ENCODE measurements at places on chromosomes 1 and 21.
A peak's percentile ranks its signal among the peaks of the same experiment; 100 is the strongest.

DNA sequence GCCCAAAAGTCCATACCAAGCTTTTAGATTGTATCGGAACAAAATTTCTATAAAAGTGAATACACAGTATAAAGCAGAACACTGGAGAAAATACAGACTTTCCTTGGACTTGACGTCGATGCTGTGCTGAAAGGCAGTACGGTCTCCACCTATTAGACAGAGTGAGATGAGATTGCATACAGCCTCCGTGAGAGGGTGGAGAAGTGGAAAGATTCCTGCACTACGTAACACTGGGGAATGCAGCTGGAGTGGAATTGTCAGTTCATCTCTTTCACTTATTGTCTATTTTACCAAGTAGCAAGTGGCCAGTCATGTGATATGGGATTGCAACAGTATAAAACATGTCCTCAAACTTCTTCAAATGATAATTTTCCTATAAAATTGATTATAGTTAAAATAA, 209.5 kb downstream of the ZP4 start:
- DNase-seq: no peak

DNA sequence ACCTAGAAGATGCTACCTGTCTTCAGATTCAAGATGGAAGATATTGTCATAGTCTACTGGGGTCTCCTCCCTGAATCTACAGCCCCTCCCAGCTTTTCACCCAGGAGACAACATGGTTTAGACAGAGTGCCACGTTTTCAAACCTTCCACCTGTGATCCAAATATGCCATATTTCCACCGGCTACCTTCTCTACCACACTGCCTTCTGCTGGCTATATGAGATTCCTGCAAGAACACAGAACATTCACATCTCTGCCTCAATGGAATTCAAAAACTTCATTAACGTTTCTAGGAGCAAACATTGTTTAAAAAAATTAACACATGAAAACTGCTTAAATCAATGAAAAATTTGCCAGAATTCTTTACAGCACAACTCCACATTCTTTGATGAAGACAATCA, 12.9 kb upstream of the LELP1 start:
- DNase-seq: no peak

- DNase-seq: no peak
Measured at GRCh38 chr1:179021873-179022272, 3.8 kb upstream of the FAM20B start.

GRCh38 chr1:56590520-56591011, 11.2 kb upstream of the PLPP3 start:
- no peak for DNase-seq

- DNase-seq: no peak
Measured at GRCh38 chr1:109904105-109904817, 6.4 kb upstream of the CSF1 start.

- no peak for DNase-seq
Measured at GRCh38 chr21:46320331-46320801, 3.3 kb downstream of the C21orf58 start.

- no peak for DNase-seq
Measured at GRCh38 chr1:89633800-89634625, 1.1 kb downstream of the LRRC8C start.

- DNase-seq: peak; percentile 23
Measured at GRCh38 chr1:117051224-117052064, 8.7 kb upstream of the TTF2 start.

DNA sequence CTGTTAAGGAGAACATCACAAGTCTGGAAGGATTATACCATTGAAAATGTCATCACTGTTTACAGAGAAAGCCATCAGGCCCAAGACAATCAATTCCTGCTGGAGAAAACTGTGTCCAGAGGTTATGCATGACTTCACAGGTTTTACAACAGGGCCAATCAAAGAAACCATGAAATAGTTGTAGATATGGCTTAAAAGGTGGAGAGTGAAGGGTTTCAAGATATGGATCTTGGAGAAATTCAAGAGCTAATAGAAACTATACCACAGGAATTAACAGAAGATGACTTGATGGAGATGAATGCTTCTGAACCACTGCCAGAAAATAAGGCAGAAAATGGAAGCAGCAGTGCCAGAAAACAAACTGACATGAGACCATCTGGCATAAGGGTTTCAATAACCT, 30.2 kb downstream of the USP1 start:
- DNase-seq: no peak

DNA sequence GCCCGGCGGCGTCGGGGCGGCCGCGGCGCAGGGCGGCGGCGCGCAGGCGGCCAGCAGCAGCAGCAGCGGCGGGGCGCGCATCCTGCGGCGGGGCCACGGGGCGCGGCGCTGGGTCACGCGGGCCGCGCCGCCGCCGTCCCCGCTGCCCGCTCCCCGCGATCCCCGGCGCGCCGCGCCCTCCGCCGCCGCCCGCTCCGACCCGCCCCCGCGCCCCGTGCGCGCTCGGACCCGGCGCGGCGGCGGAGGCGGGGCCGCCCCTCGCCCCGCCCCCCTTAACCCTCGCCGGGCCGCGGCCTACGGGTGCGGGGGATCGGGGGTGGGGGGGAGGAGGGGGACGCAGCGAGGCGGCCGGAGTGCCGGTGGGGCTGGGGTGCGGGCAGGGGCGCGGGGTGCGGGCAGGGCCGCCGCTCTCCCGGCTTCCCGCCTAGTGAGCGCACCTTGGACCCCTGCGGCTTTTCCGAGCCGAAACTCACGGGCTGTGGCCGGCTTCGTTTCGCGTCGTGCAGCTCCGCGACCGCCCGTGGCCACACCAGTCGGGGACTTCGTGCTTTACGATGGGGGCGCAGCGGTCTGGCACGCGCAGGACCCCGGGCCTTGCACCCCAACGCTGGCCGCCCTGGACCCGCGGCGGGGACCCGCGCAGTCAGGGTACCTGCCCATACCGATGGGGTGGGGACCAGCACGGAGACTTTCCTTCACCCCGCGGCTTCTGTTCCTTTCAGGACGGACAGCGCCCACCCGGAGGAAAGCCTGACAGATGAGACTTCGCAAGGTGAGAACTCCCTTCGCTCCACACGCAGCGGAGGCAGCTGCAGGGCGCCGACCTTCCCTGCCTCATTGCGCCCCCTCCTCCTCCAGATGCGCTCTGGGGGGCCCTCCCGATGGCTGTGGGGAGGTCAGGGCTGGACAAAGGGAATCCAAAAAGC, at the start of gene FNDC10:
Gene FNDC10 (minus strand): TSS at position 201 of the 926 bp plus-strand sequence. CDS start 120 bp downstream, at position 81.
- DNase-seq: no peak

- DNase-seq: no peak
Measured at GRCh38 chr1:44433209-44433608, 28.2 kb downstream of the RNF220 start.

DNA sequence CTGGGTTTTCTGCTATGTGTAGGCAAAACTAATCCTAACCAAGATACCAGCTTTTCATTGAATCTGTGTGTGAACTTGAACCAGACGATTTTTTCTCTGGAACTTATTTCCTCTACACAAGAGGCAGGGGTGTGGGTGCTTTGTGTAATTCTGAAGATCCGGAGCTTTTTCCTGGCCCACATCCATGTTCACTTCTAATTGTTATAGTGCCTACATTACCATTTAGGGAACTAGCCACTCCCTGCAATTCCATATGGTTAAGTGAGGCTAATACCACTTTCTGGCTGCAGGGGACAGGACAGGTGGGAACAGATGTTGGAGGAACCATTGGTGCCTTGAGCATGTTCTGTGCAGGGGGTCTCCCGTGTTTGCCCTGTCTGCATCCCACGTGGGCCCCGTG, 83.4 kb upstream of the FMN2 start:
- DNase-seq: no peak

All from activated CD4-positive, alpha-beta T cell treated with anti-CD3 and anti-CD28 coated beads, Interleukin-2, amount 50 U/mL, for 1 hour (primary cell).